Right renal cortex interstitium (tissue), 3 donors: ENCODE measurements at places on chromosomes 5 and 9.

GRCh38 chr5:119273391-119273839 lies 82.4 kb upstream of the TNFAIP8 start:
- DNase-seq = no peak

GRCh38 chr9:32665101-32665500 lies 29.6 kb upstream of the TAF1L start:
- no peak for DNase-seq

DNA sequence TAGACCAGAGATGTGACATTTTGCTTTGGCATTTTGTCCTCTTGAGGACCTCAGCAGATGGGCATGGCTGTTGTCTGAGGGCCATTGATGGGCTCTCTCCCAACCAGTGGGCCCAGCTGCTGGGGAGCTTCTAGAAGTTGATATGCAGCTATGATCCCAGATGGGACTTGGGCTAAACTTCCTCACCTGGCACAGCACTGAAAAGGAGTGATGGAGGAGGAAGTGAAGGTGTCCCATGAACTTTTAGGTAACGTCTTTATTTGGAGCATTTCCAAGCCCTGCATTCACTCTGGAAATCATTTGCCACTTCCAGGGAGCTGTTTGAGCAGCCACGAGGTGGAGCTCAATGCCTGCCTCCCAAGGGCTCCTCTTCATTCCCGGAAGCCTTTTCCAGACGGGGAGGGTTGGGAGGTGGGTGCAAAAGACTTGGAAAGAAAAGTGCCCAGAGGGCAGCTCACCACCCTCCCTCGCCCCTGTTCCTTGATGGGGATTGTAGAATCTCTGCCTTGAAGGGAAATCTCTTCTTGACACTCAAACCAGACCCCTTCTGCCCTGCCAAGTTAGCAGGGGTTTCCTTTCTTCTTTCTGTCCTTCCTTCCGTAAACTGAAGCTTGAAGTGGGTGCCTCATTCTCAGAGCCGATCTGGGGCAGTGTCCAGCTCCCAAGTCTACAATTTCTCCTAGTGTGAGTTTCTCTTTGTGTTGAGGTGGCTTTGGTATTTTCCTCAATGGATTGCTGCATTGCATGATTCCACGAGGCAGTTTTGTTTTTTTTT lies 18.1 kb upstream of the NEUROG1 start:
- DNase-seq = no peak

- no peak for DNase-seq
Measured at GRCh38 chr9:4799775-4800174, 7.0 kb downstream of the RCL1 start.

DNA sequence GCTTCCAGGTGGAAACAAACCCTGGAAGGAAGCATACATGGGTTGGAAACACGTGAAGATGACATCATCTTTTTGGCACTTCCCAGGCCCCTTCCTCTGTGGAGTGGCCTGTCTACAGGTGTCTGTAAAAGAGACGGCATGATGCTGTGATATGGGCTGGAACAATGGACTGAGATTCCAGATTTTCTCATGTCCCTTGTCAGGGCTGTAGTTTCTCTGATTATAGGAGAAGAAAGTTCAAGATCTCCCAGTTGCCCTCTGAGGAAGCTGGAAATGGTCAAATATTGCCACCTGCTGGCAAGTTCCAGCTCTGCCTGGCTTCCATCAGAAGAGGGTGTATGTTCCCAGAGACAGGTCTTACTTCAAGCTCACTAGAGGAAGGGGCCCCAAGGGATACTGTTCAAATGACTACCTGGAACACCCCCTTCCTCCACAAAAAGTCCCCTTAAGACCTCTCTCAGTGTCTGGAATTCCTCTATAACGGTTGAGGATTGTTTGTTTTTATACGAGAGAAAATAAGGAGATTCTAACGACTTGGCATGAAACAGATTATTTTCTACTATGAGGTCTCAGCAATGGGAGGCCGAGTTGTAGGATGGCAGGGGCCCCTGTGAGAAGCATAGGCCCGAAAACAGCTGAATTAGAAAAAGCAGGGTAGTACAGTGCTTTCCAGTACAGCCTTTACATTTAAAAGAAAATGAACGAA lies 7.3 kb upstream of the ANXA6 start:
- DNase-seq = peak; percentile 78

DNA sequence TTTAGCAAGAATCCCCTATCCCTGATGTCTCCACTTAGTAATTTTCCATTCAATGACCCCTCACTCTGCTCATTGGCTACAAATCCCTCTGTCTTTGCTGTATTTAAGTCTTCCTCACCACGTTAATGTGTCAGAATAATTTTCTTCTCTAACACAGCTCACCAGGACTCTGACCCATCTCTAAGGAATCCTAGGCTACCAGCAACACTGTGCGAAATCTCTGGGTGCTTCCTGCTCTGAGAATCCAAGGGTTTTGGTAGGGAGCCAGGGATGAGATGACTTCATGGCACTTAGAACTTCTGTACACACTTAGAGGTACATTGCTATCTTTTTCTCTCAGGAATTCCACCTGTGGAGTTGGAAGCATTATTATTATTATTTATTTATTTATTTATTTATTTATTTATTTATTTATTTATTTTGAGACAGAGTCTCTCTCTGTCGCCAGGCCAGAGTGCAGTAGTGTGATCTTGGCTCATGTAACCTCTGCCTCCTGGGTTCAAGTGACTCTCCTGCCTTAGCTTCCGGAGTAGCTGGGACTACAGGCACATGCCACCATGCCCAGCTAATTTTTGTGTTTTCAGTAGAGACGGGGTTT lies 53.5 kb downstream of the FOXI1 start:
- no peak for DNase-seq

- DNase-seq = no peak
Measured at GRCh38 chr5:61069150-61069549, 93.1 kb downstream of the SMIM15 start.

GRCh38 chr9:127856094-127856728 lies 1.8 kb upstream of the ENG start:
- DNase-seq = no peak

- no peak for DNase-seq
Measured at GRCh38 chr5:141714542-141715310, 32.7 kb upstream of the ARAP3 start.

- DNase-seq = no peak
Measured at GRCh38 chr5:98783051-98783649, 9.7 kb downstream of the RGMB start.

DNA sequence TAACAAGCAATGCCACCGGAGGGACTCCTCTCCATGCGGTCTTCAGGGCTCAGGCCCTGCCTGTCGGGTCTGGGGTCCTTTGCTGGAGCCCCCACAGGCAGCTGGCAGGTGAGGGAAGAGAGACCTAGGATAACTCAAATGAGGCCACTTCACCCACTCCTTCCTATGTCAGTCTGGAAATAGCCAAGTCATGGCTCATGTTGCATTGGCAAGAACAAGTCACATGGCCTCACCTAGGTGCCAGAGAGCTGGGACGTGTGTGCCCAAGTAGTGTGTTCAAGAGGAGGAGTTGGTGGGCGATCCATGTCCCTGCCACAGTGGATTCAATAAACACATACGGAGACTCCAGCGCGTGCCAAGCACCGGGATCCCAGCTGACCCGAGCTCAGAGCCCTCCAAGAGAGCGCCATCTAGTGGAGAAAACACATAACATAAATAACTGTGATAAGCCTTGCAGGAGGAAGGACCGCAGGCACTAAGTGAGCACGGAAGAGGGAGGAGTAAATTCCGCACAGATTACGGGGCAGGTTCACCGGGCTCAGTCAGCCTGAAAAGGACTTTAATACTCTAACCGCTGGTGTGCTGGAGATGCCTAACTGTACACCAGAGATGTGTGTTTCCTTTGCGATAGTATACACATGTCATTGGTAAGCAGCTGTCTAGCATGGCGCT lies 580.8 kb downstream of the CCDC171 start:
- no peak for DNase-seq

GRCh38 chr5:6190838-6191237 lies 187.5 kb downstream of the MED10 start:
- no peak for DNase-seq

DNA sequence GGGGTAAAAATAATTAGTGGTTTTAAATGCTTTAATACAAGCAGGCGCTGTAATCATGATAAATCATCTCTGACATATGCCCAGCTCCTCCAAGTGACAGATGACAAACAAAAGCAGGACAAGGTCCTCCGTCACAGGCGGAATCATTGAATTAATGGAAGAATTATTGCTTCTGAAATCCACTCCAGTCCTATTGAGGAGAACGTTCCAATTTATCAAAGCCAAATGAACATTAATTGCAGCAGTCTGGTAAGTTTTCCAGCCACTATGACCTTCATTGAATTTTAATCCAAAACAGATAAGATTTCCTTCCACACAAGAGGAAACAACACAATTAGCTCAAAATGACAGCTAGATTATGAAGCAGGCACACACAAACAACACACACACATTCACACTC lies 136.8 kb downstream of the ASTN2 start:
- no peak for DNase-seq

DNA sequence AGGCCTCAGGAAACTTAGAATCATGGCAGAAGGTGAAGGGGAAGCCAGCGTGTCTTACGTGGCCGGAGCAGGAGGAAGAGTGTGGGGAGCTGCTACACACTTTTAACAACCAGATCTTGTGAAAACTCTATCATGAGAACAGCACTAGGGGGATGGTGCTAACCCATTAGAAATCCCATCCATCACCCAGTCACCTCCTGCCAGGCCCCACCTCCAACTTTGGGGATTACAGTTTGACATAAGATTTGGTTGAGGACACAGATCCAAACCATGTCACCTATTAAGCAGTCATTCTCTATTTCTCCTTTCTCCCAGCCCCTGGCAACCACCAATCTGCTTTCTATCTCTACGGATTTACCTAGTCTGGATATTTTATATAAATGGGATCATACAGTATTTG lies 26.9 kb downstream of the PBX3 start:
- DNase-seq = no peak

DNA sequence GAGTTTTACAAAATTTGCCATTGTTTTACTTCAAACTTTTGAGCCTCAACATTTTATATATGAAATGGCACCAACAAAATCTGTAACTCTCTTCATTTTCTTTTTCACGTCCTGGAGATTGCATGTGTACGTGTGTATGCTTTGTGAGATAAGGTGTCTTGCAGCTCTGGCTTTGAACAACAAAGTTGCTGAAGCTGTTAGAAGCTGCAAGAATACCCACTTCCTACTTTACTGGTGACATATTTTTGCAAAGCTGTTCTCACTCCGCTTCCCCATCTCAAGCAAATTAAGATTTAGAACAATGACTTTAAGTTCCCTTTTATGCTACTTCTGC lies 41.8 kb downstream of the FYB1 start:
- DNase-seq = no peak

DNA sequence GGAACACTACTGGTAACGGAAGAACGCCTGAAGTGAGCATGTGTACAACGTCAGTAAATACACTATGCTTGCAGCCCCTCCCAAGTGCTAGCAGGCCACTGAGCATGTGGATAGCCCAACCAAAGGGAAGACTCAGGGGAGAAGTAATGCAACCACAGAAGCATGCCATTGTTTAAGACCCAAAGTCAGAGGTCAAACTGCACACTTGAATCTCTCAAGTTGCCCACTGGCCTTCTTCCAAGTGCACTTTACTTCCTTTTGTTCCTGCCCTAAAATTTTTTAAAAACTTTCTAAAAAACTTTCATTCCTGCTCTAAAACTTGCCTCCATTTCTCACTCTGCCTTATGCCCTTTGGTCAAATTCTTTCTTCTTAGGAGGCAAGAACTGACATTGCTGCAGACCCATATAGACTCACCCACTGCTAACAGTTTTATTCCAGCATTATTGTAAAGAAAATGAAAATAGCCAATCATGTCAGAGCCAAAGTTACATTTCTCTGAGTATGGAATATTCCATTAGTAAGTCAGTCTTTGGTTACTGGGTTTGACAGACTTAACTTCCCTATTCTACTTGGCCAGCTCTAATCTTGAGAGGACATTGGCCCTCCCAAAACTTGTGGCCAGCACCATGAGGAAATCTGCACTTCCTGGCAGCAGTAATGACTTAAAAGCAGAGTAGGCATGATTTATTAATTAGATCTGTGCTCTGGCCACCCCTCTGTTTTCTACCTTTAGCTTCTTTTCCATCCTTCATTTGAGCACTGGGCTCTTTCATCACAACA lies 76.9 kb downstream of the TSSK1B start:
- no peak for DNase-seq

GRCh38 chr9:82722051-82722450 lies 340.9 kb downstream of the RASEF start:
- no peak for DNase-seq

GRCh38 chr5:147310059-147310704 lies 75.4 kb downstream of the STK32A start:
- no peak for DNase-seq

- DNase-seq = no peak
Measured at GRCh38 chr9:4306777-4307121, 6.9 kb upstream of the GLIS3 start.

GRCh38 chr5:87432460-87432859 lies 19.7 kb upstream of the CCNH start:
- no peak for DNase-seq

GRCh38 chr5:12920527-12920926 lies 1016.3 kb upstream of the CTNND2 start:
- no peak for DNase-seq

- DNase-seq = no peak
Measured at GRCh38 chr9:115373710-115374045, 255.7 kb upstream of the TNC start.
